ENCODE measurements at places on chromosomes 3 and 15.

GRCh38 chr15:29988701-29989100, 94.1 kb upstream of the GOLGA8J start:
- DNase-seq = no peak

- DNase-seq = no peak
These were observed 175.2 kb upstream of the SOX14 start for GRCh38 chr3:137588871-137589270.

GRCh38 chr15:71781965-71782265, 28.4 kb upstream of the NR2E3 start:
- DNase-seq = no peak

DNA sequence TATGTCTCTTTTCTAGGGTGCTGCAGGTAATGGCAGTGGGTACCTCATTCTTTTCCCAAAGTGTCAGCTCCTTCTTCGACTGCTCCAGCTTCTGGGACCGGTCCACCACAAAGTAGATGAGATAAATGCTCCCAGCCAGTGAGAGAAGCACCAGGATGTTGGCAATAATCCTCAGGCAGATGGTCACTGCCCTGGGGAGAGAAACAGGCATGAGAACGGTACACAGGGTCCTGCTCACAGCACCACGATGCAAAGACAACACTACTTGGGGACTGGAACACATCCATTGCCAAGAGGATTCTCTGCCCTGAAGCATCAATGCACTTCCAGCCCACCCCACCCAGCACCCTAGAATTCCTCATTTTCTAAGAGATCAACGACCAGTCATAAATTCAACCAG, 22.4 kb downstream of the TMC3 start:
- DNase-seq = no peak

- no peak for DNase-seq
These were observed 3.7 kb downstream of the SENP7 start for GRCh38 chr3:101509281-101509680.

GRCh38 chr3:148101061-148101460, 596.6 kb upstream of the AGTR1 start:
- DNase-seq = no peak

- DNase-seq = no peak
These were observed 161.9 kb upstream of the CADPS start for GRCh38 chr3:63037116-63037515.

DNA sequence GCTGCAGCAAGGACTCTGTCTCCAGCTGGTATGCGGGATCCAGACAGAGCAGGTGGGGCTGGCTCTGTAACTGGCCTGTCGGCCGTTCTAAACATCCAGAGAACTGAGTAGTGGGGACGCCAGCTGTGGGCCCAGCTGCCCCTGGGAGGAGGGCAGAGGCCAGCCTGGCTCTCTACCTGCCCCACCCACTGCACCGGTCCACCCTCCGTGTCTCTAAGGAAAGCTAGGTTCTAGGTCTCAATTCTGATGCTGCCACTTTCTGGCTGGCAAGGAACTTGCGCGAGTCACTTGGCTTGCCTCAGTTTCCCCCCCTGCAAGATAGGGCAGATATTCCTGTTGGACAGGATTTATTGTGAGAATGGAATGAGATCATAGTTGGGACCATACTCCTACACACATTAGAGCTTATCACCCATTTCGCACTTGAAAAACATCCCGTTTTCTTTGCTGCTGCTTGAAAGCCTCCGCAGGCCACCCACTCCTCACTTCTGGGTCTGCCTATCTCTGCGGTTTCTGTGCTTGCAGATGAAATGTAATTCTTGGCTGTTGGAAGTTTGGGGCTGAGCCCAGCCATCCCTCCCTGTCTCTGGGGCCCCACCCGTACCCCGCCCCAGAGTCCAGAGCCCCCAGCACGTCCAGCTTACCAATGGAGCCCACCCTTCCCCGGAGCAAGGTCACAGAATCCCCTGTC, 65.8 kb downstream of the IQSEC1 start:
- DNase-seq = no peak

DNA sequence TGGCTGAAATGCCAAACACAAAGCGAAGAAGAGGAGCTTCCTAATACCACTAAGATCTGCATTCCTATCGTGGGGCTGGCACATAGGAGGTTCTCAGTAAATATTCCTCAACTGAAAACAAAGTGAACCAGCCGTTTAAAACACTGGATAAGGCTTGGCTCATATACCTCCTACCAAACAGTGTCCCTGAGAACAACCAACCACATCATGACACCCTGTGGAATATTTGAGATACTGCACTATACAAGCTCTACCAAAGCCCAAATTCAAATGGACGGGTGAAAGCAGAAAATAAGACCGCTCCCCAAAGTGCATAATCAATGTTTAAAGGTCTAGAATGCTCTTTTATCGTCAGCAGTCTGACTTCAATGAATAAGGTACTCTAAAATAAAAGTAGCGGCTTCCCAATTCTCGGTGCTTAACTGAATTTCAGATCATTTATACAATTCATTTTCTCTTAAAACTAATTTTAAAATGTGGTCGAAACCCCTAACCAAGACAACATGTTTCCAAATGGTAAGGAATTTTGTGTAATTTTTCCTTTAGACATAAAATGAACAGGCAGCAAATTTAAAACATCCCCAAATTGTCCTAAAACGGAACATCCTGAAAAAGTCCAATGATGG, 425.8 kb downstream of the ERC2 start:
- no peak for DNase-seq

- no peak for DNase-seq
These were observed 248.0 kb upstream of the LYSMD4 start for GRCh38 chr15:99981191-99981647.

DNA sequence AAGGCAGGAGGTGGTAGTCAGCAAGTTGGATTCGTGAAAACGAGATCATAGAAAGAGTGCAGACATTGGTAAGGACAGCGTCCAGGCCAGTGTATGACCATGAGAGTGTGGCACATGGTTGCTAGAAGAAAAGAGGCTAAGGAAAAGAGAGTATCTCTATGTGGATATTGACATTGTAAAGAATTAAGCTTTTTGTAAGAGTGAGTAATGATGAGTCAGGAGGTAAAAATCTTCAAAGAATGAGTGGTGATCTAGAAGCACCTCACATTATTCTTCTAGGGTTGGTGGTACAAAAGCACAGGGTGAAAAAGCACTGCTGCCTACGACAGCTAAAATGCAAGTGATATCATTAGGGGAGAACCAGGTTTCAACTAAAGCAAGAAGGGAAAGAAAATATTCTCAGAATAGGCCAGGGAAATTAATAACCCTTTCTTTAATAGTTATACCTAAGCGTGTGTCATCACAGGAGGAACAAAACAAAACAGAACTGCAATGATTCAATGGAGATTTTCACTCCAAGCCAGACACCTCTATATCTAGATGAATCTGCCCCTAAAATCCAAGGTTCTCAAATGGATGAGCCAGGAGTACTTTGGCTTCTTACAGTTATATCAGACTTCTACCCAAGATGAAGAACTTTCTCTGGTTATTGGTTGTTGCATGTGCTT, 884.7 kb downstream of the NAALADL2 start:
- no peak for DNase-seq

DNA sequence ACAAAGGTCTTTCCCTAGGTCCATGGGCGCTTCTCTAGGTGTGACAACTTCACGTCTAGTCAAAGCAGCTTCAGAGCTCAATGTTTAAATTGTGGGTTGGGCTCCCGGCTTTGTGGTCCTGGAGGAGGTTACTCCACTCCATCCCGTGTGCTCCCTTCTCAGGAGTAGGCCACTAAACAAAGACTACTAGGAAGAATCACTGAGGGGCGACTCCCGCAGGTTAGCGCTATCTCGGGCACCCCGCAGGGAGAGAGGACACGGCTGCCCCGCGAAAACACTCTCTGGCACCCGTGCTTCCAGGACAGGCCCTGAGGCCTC, 500 bp downstream of the PARP6 start:
- DNase-seq = peak; percentile 30

- DNase-seq = no peak
These were observed 87.4 kb upstream of the ADAMTS17 start for GRCh38 chr15:100429116-100429728.

DNA sequence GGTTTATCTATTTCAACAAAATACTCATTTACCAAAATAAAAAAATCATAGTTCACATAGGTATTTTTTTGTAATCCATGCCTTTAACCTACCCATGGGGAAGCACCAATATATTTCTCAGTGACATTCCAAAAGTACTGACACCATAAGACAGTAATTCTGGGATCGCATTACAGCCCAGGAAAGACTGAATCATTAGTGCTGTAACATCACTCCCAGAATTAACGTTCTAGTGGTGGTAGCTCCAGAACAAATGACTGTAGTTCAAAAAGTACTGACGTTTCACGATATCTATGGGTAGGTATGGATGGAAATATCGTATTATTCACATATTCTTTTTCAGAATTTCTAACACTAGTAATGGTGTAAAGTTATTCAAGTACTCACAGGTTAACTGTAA, 54.3 kb upstream of the NEK10 start:
- no peak for DNase-seq

DNA sequence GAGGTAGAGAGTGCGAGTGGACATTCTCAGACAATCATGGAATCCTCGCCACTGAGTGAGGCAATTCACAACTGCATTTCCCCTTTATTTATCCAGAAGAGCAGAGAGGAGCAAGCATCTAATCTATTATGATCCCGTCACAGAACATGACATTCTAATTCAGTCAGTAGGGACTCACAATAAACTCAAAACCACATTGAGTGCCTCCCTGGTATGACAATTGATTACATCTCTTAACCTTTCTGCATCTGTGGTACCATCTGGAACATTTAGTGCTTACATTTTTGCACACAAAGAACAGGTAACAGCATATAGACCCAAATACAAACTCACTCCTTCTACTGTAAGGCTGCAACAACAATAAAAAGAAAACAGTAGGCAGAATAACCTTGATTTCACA, 517.2 kb downstream of the GBE1 start:
- no peak for DNase-seq

- DNase-seq = no peak
These were observed 236.2 kb upstream of the THBS1 start for GRCh38 chr15:39344662-39345141.

- DNase-seq = no peak
These were observed 31.1 kb downstream of the DNAJC13 start for GRCh38 chr3:132448216-132448961.

- DNase-seq = peak; percentile 71
These were observed 54.4 kb downstream of the FEZF2 start for GRCh38 chr3:62318752-62319569.

GRCh38 chr15:31344266-31344665, 17.6 kb downstream of the KLF13 start:
- no peak for DNase-seq

DNA sequence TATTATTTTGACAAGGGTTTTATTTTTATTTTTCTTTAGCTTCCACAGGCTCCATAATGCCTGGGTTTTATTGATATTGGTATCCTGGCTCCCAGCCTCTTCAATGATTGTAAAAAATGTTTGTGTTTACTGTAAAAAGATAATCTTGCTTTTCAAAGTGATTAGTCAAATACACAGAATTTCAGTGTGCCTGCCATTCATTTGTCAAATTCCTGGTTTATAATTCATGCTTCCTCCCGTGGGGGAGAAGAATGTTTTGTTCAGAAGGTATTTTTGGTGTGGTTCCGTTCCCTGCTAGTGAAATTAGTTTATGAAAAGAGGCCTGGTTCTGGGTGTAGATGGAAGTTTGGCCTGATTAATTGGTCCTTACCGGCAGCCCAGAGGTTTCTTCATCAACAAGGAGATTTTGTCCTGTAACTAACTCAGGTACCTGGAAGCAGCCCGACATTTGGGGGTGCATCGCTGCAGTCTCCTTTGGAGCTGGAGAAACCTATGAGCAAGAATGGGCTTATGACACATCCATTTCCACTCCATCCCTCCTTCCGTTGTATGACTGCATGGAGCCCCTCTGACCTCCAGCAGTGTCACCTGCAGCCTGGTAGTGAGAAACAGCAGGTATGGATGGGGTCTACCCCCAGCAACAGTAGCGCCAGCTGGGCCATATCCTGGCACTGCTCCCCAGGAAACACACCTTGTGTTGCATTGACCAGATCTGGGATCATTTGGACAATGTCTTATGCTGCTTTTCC, 101.5 kb downstream of the PGPEP1L start:
- no peak for DNase-seq

GRCh38 chr3:34312684-34313083, 514.3 kb downstream of the PDCD6IP start:
- DNase-seq = no peak

DNA sequence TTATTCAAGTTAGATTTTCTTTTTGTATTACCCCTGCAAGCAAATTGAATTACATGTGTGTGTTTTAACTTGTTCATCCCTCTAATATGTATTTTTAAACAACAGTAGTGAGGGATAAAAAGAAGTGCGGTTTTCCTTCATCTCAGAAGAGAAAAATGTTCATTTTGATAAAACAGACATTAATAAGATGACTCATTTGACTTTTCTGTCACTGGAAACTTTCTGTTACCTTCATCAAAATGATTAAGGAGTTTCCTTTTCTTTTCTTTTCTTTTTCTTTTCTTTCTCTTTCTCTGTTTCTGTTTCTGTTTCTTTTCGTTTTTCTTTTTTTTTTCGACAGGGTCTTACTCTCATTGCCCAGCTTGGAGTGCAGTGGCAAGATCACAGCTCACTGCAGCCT, 53.0 kb downstream of the ECT2 start:
- DNase-seq = no peak

GRCh38 chr3:14485981-14486380, 54.2 kb downstream of the GRIP2 start:
- no peak for DNase-seq

DNA sequence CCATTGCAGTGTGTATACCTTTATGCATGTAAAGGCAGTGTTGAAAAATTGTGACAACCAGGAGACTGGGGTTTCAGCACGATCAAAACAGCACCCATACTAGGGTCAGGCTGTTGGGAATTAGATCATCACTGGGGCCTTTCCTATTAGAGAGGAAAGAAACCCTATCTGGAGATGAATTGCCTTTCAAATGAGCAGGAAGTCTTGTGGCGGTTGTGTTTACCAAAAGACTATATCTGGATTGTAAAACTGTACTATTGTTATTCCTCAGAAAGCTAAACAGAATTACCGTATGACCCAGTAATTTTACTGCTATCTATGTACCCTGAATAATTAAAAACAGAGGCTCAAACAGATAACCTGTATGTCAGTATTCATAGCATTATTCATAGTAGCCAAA, 10.1 kb downstream of the UBE2E1 start:
- DNase-seq = no peak

DNA sequence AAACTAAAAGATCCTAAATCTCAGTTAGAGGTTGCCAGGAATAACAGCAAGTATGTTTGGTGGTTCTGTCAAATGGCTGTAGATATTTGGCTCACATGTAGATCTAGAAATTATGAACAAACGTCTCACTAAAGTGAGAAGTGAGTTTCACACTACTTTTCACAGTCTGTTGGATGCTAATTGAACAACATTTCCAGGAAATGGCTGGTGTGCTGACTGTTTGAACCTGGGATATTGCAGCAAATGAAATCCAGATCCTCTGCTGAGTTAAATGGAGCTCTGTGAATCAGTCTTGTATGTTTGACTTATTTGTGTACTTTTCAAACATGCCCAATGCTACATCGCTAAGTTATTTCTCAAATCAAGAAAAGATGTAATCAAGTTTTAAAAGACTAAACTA, 21.3 kb upstream of the RSL24D1 start:
- no peak for DNase-seq

DNA sequence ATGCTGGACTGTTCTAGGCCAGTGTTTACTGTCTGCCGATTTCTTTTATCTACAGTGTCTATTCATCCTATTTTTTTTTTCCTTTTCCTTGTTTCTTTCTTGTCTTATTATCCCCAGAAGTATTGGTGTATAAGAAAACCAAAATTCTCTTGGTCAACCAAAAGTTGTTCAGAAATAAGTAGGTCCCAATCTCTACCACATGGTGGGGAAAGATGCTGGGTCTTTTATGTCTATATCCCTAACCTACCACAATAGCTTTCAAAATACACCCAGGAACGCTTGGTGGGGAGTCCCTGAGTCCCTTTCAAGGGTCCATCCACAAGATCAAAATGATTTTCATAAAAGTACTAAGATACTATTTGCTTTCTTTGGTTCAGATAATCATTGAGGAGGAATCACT, 225.6 kb downstream of the CLSTN2 start:
- DNase-seq = no peak

Measured in activated naive CD8-positive, alpha-beta T cell treated with anti-CD3 and anti-CD28 coated beads for 36 hours (primary cell).